ENCODE measurements at places on chromosomes 13 and 19.

GRCh38 chr13:59672445-59672844, 491.3 kb downstream of the DIAPH3 start:
- H3K4me3 ChIP-seq = no peak overlapping the region
- H3K27me3 ChIP-seq = no peaks in the 10 kb centered on the region
- no peaks in the 10 kb centered on the region for H3K36me3 ChIP-seq
- no peak for DNase-seq
- no peak overlapping the region for H3K27ac ChIP-seq

- no peaks in the 10 kb centered on the region for H3K36me3 ChIP-seq
- no peak overlapping the region for H3K27ac ChIP-seq
- peaks cover 33% of the 10 kb centered on the region for H3K4me1 ChIP-seq
- no peak for DNase-seq
Observed at GRCh38 chr19:45637890-45638667, 1.1 kb downstream of the EML2 start.

GRCh38 chr13:32165796-32166195, 134.2 kb downstream of the FRY start:
- no peak overlapping the region for H3K27ac ChIP-seq
- H3K27me3 ChIP-seq = no peaks in the 10 kb centered on the region
- no peak for DNase-seq
- H3K36me3 ChIP-seq = peaks cover 3% of the 10 kb centered on the region

GRCh38 chr19:21498651-21499050, 6.8 kb upstream of the ZNF429 start:
- H3K4me3 ChIP-seq = no peak overlapping the region
- H3K27ac ChIP-seq = no peak overlapping the region
- H3K27me3 ChIP-seq = no peaks in the 10 kb centered on the region
- H3K4me1 ChIP-seq = no peaks in the 10 kb centered on the region
- DNase-seq = no peak

- DNase-seq = no peak
- H3K27me3 ChIP-seq = no peaks in the 10 kb centered on the region
- H3K27ac ChIP-seq = no peak overlapping the region
- no peaks in the 10 kb centered on the region for H3K36me3 ChIP-seq
- no peak overlapping the region for H3K4me3 ChIP-seq
- H3K4me1 ChIP-seq = peaks cover 6% of the 10 kb centered on the region
Observed at GRCh38 chr13:97879646-97880310, 73.7 kb upstream of the IPO5 start.
